Activated CD8-positive, alpha-beta memory T cell treated with anti-CD3 and anti-CD28 coated beads for 1 hour (primary cell): ENCODE measurements at places on chromosomes 6 and 20.

DNA sequence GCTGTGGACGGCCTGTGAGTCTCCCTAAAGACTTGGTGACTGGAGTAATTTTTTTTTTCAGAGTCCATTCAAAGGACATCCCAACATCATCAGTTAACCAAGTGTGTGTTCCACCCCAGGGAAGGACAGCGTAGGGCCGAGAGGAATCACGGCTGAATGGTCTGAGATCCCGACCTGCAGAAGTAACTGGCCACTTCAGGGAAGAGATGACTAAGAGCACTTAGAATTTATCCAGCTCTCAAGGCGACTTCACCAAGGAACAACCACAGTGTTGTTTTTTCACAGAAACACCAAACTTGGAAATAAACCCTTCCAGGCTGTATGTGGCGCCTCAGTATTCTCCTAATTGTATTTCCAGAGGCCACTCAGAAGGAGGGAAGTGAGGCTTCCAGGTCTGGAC is 231.6 kb downstream of the FNDC1 start:
- DNase-seq = no peak

- DNase-seq = no peak
These were observed 38.5 kb upstream of the AHI1 start for GRCh38 chr6:135535989-135536414.

DNA sequence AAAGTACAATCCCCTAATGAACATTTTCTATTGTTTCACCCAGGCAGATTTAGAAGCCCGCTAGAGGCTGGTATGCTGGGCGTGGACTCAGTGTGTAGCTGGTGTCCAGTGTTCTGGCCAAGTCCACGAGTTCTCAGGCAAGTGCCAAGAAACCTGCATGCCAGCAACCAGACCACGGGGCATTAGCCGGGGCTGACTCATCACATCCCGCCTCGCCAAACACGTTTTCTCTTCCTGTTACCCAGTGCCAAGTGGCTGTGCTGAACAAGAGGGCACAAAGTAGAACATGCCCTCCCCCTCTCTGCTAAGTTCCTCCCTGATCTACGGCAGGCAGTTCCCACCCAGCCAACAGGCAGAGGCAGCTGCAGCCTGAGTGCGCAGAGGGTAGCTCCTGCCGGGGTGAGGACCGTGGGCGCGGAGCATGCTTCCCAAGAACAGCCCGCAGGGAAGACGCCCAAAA is 29.6 kb downstream of the RAMACL start:
- no peak for DNase-seq

GRCh38 chr6:12601881-12602280 is 114.7 kb upstream of the PHACTR1 start:
- no peak for DNase-seq

DNA sequence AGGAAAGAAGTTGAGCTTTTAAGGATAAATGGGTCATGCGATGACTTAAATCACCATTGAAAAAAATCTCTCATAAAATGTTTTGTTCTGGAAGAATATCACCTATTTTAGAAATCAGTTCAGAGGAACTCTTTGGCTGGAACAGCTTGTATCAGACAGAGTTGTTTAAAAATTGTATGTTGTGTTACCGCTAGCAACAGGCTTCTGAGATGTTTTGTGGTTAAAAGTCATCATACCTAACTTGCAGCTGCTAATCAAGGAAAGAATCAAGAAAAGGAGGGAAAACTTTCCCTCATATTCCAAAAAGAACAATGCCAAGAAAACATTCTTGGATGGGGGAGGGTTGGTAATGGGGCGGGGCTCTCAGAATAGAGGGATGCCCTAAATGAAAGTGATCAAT is 220.7 kb upstream of the CITED2 start:
- DNase-seq = no peak

- DNase-seq = no peak
These were observed 66.9 kb upstream of the KCNG1 start for GRCh38 chr20:51089840-51090239.

- no peak for DNase-seq
These were observed 42.8 kb downstream of the PFDN4 start for GRCh38 chr20:54250691-54251090.

GRCh38 chr20:56433880-56434255 is 21.8 kb downstream of the CASS4 start:
- no peak for DNase-seq

DNA sequence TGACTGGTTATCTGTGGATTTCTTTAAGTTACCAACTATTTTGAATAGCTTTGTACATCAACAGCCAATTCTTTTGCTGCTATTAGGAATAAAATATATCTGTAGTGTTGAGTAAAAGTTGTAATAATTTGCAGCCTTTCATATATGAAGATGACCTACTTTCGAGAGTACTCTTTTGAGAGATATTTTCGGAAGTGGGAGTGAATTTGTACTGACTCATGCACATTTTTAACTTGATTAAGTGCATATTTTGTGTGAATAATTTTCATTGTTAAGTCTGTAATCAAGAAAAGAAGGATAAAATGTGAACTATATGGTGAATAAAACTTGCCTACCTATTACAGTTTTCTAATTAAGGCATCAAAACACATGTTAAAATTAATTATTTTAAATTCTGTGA is 51.9 kb downstream of the L3MBTL3 start:
- DNase-seq = no peak

- no peak for DNase-seq
These were observed 30.0 kb downstream of the KCNG1 start for GRCh38 chr20:50992733-50993457.

DNA sequence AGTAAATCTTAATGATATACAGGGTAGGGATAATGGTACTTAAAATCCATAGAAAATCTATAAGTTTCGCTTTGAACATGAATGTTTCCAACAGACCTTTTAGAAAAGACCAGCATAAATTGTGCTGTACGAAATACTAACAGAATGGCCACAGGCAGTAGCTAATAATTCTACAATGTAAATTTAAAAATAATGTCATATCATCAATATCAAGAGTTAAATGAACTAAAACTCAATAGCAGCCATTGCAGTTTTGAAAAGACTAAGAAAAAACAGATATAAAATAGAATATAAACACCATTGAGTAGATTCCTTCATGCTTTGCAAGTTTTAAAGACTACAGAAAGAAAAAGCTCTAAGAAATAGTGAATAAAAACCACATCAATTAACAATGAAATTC is 14.7 kb downstream of the TBC1D32 start:
- no peak for DNase-seq

DNA sequence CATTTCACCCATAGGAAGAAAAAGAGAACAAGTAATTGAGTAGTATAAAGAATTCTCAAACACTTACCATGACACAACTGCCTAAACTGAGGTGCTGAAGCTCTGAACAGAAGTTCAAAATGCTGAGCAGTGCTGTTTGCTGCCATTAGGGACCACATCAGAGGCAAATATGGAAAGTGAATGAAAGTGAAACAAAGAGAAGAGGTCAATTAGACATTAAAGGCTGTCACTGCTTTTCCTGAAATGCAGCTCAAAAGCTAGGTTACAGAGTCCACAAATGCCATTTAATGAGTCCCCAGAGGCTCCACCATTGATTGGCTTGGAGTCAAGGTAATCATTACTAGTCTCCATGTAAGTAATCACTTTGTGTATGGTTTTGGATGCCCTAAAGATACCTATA is 46.1 kb downstream of the POU3F2 start:
- DNase-seq = no peak

GRCh38 chr6:37134396-37135191 is 35.4 kb upstream of the PIM1 start:
- DNase-seq = no peak

GRCh38 chr6:150261997-150262697 is 106.7 kb upstream of the IYD start:
- no peak for DNase-seq
